ENCODE measurements at places on chromosomes 13 and 19.

DNA sequence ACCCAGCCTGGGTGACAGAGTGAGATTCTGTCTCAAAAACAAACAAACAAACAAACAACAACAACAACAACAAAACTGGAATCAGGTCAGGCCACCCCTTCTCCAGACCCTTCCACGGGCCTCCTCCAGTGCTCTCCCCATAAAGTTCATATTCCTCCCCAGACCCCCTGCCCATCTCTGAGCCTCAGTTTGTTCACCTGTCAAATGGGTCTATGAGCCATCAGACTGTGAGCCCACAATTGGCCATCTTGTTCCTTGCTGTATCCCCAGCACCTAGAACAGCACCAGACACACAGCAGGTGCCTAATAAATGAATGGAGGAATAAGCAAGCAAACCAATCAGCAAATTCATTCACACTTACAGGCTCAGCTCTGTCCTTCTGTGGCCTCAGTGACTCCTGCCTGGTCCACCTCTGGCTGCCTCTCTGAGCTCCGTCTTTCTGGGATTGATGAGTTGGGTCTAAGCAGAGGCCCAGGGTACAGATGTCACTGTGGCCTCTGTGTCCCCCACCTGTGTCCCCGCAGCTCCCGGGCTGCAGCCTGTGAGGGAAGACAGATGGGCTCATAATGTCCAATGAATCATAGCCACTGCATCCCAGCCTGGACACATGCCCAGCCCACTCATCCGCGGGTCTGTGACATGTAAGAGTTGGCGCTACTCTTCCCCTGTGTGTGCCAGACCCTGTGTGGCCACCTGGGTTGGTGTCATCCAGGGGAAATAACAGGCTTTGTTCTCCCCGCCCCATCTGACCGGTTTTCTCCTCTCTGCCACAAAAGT is 19.6 kb upstream of the PTPRS start:
- no peak for DNase-seq

GRCh38 chr13:102993348-102993747 is 72.9 kb downstream of the SLC10A2 start:
- no peak for DNase-seq

DNA sequence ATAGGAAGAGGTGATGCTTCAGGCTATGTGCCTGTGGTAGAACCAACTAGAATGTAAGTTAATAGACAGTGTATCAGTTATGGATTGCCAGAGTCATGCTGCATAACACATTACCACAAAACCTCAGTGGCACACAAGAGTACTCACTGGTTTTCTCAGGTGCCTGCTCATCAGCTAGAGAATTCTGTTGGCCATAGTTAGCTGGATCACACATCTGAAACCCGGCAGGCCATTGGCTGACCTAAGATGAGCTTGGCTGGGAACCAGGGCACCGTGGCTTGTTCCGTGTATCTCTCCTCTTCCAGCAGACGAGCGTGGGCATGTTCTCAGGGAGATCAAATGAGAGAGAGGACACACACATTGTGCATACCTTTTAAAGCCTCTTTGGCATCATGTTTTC is 76.7 kb downstream of the TEX26 start:
- no peak for DNase-seq

- DNase-seq: no peak
Measured at GRCh38 chr19:9842834-9843625, 7.9 kb downstream of the PIN1 start.

DNA sequence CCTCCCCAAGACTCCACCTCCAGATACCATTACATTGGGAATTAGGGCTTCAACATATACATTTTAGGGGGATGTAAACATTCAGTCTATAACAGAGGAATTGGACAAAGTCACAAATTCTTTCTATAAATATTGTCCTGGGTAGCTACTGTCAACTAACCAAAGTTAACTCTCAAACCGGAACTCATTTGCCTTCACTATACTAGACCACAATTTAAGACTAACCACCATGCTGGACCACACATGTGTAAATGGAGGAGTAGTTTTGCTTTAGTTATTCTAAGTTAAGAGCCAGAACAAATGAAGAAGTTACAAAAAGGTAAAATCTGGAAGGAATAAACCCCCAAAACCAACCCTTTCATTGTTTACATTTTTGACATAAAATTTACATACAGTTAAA is 222.8 kb downstream of the NDFIP2 start:
- no peak for DNase-seq

- DNase-seq: no peak
Measured at GRCh38 chr19:48194844-48195830, 24.7 kb downstream of the ZSWIM9 start.

DNA sequence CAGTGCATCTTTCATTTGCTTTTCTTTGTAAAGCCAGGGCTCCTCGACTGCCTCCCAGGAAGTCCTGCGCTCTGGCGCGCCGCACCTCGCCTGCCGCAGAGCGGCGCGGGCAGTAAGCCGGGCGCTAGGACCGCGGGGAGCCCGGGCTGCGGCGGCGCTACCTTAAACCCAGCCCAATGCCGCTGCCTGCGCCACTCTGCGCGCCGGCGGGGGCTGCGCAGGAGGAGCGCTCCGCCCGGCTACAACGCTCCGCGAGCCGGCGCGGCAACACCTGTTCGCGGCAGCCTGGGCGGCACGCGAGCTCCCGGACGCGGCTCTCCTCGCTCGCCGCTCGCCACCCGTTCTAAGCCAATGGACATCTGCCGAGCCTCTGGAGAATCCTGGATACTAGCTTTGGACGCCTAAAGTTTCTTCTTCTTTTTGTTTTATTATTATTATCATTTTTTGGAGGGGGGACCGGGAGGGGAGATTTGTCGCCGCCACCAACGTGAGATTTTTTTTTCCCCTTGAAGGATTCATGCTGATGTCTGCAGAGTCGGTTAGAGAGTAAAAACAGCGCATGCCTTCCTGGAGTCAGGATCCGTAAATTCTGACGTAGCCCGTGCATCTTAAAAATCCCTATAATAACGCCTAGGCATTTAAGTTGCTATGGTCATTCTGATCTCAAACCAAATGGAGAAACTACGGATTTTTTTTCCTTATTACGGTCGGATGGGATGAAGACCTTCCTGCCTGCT is at the start of gene FGF9:
FGF9 (plus strand) TSS at position 191 of the 737 bp plus-strand sequence. CDS start 840 bp downstream, outside the sequence.
- peak; percentile 84 for DNase-seq

DNA sequence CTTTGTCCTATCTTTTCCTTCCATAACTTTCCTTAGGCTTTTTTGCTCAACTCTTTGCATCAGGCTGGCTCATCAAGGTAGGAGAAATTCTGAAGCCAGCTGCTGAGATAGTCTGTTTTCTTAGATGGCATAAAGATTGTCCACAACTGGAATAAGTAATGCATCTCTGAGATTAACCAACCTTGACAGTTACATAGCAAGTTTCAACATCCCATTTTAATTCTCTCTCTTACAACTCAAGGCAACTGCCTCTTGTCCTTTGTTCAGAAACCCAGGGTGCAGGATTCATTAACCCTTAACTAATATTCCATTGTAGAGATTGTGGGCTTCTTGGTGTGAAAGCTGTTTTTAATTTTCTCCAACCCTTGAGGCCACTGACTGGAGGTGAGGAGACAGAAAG is 239.2 kb downstream of the LACC1 start:
- DNase-seq: no peak

GRCh38 chr19:52665529-52665928 is 27.4 kb upstream of the ZNF83 start:
- DNase-seq: no peak

DNA sequence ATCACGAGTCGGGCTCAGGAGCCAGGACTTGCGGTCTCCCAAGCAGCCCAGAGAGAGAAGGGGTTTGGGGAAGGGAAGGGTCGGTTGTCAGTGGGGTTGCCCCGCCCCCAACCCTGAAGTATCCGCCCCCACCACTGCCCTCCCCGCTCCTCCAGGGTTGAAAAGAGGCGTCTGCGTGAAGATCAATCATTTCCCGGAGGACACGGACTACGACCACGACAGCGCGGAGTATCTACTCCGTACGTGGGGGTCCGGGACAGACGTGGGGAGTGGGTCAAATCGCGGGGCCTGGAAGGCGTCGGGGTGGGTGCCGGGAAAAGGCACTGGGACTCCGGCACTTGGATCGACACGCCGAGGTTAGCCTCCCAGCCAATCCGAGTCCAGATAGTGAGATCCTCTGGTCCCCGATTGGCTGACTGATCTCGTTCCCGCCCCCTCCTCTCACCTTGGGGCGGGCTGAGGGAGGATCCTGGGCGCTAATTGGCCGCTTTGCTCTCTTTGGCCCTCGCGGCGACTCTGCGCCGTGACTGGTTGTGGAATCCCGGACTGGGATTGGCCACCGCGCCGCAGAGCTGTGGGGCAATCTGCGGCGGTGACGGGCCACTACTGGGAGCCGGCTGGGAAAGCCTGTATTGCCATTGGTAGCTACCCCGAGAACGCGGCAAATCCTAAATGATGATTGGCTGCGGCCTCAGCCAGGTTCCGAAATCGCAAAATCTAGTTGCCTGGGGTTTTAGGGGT is 13.3 kb upstream of the CACNG6 start:
- DNase-seq: peak; percentile 80

DNA sequence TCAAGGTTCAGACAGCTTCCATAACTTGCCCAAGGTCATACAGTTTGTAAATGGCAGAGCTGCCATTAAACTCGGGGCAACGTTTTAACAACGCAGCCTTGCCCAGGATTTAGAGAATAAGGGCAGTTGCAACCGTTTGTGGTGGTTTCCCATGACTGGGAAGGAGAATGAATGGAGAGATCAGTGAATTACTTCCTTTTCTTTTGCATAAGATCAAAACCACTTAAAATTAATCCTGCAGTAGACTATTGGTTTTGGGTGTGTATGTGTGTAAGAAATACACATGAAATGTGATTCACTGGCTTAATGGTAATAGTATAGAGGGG is 179.1 kb upstream of the MIR17HG start:
- no peak for DNase-seq

DNA sequence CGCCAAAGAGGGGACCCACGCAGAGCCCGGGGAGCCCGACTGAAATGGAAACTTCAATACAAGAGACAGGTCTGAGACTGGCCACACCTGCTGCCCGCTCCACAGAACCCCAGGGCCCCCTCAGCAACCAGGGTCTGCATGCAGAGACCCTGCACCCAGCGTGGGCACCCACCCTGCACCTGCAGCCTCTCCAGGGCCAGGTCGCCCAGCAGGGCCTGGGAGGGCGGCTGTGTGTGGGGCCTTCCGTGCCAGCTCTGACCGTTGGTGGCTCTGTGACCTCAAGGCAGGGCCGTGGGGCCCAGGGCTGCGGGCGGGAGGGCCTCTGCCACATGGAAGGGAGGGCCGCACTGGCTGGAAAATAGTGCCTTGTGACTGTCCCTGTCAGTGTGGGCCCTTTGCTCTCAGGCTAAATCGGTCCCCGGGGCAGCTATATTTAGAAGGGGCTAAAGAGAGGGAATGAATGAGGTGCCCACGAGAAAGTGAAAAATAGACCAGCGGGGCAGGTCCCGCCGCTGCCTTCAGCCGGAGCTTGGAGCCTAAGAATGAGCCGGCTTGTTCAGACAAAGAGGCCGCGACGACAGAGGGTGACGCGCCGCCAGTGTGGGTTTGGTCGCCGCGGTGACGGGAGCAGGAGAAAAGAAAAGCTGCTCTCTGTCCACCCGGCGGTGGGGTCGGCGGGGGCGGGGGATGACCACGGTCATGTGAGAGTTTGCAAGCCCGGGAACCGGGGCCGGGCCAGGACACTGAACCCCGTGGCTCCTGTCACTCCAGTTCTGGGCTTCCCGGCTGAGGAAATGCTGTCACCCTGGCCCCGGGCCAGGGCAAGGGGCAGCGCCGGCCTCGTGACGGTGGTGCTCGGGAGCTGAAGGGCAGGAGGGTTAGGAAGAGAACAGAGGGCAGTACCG is 70.5 kb downstream of the GADD45B start:
- peak; percentile 98 for DNase-seq

DNA sequence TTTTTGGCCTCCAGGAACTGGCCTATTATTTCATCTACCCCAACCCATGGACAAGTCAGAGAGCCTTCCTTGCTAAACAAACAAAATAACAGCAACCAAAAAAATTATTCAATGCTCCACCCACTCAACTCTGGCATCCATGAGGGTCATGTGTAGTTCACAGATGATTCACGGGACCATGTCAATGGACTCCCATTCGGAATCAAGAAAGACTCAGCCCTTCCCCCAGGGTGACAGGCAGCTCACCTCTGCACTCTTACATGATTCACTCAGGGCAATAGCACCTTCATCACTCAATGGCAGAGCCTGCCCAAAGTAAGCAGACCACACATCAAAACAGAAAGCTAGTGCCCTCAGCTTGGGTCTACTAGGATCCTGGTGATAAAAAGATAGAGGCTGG is 14.3 kb upstream of the SCEL start:
- DNase-seq: no peak

DNA sequence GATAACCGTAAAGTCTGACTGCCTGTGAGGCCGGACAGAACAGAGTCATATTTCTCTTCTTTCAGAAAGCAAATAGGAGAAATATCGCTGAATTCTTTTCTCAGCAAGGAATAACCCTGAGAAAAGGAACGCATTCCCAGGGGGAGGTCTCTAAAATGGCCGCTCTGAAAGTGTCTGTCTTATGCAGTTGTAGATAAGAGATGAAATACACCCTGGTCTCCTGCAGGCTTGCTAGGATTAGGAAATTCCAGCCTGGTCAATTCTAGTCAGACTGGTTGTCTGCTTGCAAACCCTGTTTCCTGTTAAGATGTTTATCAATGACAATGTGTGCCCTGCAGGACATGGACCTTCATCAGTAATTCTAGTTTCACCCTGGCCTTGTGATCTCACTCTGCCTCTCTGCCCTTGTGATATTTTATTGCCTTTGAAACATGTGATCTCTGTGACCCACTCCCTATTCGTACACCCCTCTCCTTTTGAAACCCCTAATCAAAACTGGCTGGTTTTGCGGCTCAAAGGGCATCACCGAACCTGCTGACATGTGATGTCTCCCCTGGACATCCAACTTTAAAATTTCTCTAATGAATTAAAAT is 934.8 kb upstream of the SPRY2 start:
- DNase-seq: no peak

GRCh38 chr13:79779761-79780160 is 298.8 kb downstream of the NDFIP2 start:
- DNase-seq: peak; percentile 73

GRCh38 chr13:82867284-82867683 is 1015.0 kb downstream of the SLITRK1 start:
- DNase-seq: no peak

DNA sequence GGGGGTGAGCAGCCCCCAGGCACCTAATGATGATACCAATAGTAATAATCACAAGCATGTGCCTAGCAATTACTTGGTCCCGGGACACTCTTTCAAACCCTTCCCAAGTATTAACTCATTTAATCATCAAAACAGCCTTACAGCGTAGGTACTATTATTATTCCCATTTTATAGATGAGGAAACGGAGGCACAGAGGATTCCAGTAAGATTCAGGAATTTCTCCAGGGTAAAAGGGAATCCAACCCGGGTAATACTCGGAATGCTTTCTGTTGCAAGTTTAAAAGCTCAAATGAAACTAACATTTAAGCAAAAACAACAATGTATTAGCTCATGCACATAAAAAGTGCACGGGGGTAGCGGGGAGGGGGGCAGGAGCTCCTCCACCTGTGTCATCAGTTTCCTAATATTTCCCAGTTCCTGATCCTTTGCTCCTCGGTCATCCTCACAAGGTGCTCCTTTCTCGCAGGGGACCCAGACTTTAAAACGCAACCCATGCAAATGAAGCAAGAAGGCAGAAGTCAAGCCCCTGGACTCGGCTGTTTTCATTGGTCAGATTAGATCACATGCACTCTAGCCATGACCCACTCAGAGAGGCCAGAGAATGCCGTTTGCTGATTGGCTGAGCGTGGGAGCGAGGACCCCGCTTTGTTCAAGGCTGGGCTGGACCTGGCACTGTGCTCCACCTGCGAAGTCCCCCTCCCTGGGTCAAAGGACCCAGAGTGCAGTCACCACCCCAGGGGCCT is 38.3 kb upstream of the C19orf12 start:
- no peak for DNase-seq

- no peak for DNase-seq
Measured at GRCh38 chr19:47729468-47729798, 15.9 kb upstream of the NOP53 start.
